SHP77 (cell line): ENCODE measurements at places on chromosomes 7 and 10.

DNA sequence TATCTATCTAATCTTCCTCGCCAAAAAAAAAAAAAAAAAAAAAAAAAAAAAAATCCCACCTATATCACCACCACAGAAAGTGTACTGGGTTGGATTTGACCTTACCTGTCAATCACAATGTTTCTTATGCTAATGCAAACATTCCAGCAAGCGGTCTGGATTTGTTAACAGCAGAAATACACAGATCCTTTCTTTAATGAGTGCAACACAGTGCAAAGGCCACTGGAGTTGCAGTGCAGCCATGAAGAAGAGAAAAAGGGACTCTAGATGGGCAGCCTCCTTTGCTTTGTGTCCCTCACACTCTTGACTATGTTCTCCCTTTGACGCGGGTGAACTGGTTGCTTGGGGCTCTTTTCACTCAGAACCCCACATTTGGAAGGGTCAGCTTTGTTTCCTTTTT lies 127.3 kb upstream of the PRKCQ start:
- no peak for DNase-seq

GRCh38 chr10:106493751-106494150 lies 670.8 kb downstream of the SORCS1 start:
- no peak for DNase-seq

DNA sequence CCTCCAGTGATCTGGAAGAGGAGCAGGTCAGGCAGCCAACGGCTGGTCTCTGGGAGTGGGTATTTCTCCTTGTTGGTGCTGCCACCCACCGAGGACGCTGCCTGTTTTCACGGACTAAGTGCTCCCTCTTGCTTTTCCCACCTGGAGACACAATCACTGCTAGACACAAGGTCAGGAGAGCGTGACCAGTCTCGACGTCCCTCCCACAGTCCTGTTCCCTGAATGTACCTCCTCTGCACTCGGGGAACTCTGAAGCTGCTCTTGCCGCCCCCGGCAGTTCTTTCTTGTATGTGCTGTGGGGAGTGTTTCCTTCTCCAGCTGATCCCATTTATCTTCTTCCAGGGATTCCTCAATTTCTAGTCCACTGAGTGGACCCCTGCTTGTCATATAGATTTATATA lies 89.4 kb downstream of the CYTH3 start:
- no peak for DNase-seq

DNA sequence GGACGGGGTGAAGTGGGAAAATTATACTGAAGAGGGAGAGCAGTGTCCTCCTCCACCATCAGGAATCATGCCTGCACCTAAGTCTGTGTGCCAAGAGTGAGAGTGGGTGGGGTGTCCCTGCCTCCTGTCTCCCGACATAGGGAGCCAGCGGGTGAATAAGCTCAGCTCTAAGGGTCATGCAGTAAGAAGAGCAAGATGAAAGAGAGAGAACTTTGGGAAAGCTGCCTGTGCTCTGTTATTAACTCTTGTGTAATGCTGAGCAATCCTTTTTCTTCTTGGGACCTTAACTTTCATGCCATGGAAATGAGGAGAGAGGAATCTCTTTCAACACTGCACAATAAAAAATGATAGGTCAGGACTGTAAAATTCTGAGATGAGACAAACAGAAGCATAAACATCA lies 7.9 kb upstream of the TCAF1 start:
- DNase-seq: no peak

DNA sequence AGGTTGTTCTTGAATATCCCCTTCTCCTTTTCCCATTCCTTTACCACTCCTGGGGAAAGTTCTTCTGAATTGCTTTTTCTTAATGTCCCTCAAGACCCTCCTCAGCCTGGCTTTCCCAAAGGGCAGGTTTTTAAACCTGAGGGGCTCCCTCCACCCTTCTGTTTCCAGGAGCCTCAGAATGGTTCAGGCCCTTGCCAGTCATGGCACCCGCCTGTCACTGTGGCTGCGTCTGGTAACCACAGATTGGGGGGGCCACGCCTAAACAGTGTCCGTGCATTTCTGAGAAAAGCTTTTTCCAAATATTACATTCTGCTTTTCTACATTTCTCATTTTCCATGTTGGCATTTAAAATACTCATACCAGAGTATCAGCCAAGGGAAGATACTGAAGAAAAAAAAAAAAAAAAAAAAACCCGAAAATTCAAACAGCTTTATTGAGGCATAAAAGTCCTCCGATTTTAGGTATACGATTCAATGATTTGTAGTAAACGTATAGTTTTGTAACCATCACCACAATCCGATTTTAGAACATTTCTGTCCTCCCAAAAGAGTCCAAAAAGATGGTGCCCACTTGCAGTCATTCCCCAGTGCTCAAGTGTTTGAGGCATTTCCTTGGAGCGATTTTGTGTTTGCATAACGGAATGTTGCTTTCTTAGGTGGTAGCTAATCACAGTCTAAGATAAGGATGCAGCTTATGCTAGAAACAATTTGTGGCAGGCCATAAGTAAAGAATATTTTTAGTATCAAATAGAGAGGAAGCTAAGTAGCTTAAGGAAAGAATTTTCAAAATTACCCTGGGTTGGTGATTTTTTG lies 22.1 kb downstream of the HKDC1 start:
- DNase-seq: no peak

DNA sequence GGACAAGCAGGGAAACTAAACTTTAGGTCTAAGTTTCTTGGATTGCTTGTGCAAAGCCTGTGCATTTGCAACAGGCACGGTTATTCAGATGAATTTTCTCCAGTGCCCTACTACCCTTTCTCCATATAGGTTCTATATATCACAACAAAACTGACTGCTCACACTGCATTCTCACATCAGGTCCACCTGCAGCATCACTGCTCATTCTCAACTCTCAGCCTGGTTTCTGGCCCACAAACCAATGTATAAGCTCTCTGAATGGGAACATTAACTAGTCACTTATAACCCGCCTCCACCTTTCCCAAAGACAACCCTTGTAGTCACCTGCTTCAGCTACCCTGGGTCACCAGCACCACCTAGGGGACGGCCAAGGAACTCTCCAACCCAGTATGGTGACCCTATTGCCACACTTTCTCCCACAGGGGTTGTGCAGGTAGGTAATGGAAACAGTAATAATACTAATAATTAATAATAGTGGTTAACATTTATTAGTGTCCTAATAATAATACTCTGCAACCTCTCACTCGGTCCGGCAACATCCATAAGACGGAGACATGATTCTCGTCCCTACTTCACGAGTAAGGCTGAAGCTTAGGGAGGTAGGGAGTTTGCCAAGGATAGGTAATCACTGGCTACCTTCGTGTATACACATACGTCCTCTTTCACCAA lies 97.3 kb downstream of the CLEC2L start:
- peak; percentile 30 for DNase-seq

DNA sequence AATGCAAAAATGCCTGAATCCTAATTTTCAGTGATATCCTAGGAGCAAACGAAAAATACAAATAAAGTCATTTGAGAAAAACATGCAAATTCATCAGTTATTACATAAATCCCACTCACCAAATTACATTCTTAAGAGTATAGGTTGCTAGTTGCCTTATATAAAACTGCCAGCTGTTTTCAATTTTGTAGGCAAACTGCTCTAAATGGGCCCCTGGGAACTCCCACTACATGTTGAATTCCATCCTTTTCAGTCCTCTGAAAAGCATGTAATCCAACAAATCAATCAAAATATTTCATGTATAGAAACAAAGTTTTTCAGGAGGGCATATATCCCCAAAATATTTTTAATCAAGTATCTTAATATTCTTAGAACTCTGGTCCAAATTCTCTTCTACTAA lies 2.1 kb upstream of the JMJD1C start:
- DNase-seq: no peak

DNA sequence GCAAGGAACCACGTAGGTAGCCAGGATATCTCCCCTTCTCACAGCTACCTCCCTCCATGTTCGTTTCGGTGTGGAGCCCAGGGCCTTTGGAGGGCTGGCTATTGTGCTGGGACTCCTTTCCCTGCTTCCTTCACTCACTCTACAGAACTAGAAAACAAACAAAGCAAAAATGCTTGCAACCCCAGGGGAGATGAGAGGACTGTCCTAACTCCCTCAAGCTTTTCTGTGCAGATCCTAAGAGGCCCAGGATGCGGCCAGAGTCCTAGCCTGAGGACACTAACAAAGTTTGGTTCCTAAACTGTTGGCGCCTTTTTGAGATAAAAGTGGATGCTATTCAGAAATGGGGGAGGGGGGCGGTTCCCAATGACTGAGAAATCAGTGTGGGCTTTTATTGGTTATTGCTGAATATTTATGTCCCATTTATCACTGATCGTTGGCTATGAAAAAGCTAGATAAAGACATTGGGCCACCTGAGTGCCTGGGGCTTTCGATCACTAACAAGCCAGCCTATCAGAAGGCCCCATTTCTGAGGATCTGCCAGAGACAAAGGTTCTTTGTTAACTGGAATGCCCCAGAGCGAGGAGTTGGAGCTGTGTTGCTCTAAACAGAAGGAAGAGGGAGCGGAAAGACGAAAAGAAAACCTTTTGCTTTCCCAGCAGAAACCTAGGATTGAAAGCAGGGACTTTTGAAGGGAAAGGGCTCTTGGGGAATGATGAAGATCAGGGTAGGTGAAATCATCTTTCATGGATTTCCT lies 95.2 kb upstream of the EGR2 start:
- DNase-seq: no peak

GRCh38 chr7:151954866-151955820 lies 1.1 kb upstream of the GALNTL5 start:
- DNase-seq: no peak

- DNase-seq: no peak
Measured at GRCh38 chr10:73814276-73814895, 3.0 kb upstream of the NDST2 start.

- no peak for DNase-seq
Measured at GRCh38 chr10:116475866-116476265, 48.2 kb downstream of the PNLIPRP3 start.

DNA sequence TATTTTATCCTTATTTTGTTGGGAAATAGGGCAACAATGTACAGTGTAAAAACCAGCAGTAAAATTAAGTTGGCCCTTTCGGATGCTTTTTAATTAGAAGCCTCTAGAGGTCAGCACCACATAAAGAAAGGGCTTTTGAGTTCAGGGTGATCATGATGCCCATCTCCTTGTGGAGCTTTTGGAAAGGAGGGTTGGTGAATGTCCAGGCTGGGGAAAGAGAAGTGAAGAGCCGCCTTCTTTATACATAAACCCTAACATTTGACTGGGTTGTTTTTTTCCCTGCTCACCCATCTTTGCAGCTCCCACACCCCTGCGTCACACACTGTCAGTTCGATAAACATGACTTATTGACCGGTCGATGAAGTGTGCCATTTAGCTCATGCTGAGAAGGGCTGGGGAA lies 29.8 kb downstream of the MTURN start:
- DNase-seq: peak; percentile 70

DNA sequence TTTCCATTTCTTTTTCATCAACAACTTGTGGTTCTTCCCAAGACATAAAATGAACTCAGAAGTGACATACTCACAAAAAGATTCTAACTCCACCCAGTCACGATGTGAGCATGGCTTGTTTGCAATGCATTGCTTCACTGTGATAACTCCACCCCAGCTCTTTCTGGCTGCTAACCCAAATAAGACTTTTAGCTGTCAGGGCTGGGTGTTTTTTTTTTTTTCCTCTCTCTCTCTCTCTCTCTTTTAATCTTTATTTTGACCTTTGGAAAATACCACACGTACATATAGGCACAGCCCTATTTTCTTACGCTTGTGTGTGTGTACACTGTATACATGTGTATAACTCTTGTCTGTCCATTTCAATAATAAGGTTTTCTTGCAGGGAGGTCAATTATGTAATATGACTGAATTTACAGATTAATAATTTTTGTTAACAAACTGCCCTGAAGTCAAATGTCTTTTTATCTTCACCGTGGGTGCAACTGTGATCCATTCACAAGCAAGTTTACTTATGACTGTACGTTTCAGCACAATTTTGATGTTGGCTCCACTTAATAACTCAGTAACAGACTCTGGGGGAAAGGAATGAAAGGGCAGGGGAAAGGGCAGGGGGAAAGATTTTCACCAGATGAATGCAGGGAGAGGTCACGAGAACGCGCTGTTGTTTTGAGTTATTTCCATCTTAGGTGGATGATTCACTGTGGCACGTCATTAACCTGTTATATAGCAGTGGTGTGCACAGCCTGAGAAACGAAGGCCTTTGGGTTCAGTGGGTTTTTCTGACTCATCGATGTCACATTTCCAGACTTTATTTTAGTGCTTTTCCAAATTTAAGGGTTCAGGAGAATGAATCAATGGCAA lies 49.1 kb downstream of the APBB1IP start:
- no peak for DNase-seq

GRCh38 chr10:60606343-60607080 lies 171.8 kb upstream of the CDK1 start:
- no peak for DNase-seq

DNA sequence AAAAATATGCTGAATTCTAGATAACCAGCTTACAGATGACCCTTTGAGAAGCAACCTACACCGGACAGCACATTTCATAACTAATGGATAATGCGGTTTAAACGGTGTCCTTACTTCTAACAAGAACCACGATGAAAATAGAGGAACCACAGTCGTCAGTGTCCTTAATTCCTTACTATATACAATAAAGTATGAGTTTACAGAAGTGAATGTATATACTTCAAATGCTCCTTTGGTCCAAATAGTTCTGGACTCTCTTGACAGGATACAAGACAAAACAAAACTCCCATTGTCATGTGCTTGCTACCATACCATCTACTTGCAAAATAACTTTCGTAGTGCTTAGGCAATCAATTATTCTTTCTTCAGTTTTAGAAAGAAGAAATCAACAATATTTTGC lies 2.4 kb downstream of the NAMPT start:
- DNase-seq: no peak

DNA sequence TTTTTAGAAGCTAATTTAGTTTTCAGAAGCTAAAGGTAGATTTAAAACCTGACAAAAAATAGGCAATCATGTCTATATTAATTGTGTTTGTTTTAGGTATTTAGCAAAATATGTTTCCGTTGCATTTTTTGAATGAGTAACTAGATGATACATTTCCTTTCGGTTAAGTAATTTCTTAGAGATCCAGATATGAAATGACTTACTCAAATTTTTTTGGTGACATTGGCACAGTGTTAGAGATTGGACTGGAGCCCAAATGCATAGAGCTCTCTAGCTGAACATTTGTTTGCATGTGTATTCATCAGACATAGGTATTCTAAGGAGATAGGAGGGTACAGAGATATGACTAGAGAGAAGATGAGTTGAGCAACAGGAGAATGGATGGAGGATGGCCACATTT lies 1.9 kb downstream of the BUB3 start:
- DNase-seq: no peak

DNA sequence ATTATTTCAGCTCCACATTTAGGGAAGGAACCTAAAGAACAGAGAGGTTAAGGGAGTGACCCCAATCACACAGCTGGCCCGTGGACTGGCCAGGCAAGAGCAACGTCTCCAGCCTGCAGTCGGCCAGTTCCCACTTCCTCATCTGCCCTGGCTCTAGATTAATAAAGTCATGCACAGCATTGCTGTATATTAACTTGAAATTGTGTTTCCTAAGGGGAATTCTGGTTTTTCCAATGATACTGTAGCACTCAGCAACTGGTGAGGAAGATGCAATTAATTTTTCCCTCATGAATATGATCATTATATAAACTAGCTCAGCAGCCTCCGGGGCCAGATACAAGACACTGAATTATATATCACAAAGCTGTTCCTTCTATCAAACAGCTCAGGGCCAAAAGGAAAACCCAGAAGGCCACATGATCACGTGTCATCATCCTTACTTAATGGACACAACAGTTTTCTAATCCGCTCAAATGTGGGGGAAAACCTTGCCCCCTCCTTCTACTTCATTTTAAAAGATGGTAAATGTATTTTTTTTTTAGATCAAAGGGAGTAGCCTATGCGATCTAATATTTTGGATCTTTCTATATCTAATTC lies 295.3 kb upstream of the PRKCQ start:
- no peak for DNase-seq

- DNase-seq: no peak
Measured at GRCh38 chr7:17680026-17680425, 260.3 kb downstream of the SNX13 start.
